ENCODE measurements at places on chromosomes 11 and 22. TPM values are rescaled to one million over a fixed set of nuclear protein-coding genes. Genes with fewer than 3 reads are reported as not detected.

Gene SYCE3
- not detected for total RNA-seq

Gene PGA4
- not detected for total RNA-seq

Gene MN1
- total RNA-seq: 0.17 TPM

Gene INSC
- total RNA-seq: 0.52 TPM

Gene SMIM35
- total RNA-seq: not detected

Gene DSCAML1
- 10.1 TPM for total RNA-seq

Gene TMEM86A
- total RNA-seq: 18.8 TPM

DNA sequence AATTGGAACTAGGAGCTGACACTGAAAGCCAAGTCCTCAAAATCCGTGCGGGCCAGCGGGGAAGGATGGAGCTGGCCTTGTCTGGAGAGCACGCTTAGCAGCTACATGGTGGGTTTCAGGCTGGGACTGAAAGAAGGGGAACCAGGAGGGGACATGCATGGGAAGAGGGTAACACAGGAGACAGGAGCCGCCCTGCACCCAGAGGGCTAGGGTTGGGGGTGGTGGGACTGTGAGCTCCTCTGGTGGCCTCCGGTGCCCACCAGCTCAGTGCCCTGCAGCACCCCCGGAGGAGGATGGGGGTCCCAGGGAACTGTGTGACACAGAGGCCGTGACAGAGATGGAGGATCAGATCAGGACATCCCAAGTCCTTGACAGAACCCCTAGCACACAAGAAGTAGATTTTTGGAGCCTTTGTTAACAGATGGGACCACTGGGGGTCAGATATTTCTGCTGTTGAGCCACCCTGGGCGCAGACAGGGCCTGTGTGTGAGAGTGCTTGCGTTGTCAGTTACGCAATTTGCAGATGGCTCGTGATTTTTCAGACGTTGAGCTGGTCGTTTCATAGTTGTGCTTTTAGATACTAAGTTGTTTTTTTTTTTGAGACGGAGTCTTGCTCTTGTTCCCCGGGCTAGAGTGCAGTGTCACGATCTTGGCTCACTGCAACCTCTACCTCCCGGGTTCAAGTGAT, 21.3 kb upstream of the GRAMD4 start:
- no peak for DNase-seq

DNA sequence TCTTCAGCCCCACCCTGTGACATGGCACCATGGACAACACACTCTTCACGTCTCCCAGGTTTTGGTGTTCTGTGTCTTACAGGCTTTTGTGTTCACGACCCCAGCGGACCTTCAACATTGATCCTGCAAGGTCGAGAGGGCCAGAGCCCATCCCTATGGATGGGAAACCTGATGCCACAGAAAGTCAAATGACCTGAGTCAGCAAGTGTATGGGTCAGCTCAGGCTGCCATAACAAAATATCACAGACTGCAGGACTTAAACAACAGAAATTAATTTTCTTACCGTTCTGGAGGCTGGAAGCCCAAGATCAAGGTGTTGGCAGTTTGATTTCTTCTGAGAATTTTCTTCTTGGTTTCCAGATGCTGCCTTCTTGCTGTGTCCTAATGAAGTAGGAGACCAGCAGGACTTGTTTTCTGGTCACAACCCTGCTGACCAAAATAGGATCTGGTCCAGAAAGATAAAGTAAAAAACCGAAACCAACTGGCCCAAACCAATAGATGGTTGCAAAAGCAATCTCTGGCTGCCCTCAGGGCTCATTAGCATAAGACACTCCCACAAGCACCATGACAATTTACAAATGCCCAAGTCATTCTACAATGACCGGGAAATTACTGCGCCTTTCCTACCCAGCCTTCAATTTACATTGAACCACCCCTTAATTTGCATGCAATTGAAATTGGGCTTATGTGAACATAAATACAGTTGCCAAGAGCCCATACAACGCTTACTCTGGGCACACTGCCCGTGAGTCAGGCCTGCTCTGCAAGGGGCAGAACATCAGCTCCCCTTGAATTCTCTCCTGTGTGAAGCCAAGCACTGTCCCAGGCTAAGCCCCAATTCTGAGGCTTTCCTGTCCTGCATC, 113.9 kb downstream of the RPS6KA4 start:
- DNase-seq: no peak

DNA sequence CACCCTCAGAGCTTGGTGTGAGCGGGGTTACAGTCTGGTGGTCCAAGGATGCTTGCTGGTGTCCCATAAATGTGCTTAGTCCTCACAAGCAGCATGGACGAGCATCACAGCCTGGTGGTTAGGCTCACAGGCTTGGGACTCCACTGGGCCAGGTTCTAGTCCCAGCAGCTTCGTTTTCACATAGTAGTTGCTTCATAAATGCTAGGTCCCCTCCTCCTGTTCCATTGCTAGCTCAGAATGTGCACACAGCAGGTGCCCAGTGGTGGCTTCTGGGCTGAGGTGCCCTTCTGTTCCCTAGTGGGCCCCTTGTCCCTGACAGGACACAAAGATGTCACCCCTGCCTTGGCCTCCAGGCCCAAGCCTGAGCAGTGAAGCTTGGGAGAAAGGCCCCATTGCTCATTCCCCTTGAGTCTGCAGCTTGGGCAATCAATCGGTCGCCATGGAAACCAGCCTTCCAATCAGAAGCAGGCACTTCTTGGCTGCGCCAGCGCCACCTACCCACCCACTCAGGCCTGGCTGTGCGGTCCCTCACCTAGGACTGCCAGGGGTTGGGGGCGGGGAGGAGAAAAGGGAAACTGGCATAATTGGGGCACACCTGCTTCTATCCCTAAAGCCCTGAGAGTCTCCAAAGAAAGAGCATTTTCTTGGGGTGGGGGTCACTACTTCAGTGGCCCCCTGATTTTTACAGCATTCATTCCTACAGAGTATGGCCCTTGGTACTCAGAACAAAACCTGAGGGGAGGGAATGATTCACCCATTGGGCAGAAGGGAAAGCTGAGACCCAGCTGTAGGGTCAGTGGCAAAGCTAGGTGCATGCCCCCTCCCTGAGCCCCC, 48.1 kb downstream of the CYTH4 start:
- peak; percentile 96 for DNase-seq

GRCh38 chr11:124823512-124824376, 23.5 kb upstream of the MSANTD2 start:
- no peak for DNase-seq

GRCh38 chr11:88414981-88415413, 77.5 kb upstream of the CTSC start:
- no peak for DNase-seq

- no peak for DNase-seq
Observed at GRCh38 chr11:132683602-132684001, 848.7 kb downstream of the OPCML start.

DNA sequence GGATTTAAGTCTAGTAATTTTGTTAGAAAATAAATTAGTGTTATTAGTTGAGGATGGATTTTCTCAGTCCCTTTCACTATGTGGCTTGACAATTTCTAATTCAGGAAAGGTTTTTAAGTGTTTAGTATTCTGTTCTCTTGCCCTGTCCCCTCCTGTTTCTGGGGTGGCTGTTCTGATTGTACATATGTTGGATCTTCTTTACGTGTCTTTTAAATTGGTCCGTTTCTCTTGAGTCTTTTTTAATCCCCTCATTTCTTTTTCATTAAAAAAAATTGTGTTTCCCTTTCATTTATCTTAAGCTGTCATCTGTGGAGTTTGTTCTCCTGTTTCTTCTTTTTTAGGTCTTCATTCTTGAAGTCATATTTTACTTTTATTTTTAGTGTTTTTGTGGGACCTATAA, 12.5 kb downstream of the ZBED4 start:
- DNase-seq: no peak

DNA sequence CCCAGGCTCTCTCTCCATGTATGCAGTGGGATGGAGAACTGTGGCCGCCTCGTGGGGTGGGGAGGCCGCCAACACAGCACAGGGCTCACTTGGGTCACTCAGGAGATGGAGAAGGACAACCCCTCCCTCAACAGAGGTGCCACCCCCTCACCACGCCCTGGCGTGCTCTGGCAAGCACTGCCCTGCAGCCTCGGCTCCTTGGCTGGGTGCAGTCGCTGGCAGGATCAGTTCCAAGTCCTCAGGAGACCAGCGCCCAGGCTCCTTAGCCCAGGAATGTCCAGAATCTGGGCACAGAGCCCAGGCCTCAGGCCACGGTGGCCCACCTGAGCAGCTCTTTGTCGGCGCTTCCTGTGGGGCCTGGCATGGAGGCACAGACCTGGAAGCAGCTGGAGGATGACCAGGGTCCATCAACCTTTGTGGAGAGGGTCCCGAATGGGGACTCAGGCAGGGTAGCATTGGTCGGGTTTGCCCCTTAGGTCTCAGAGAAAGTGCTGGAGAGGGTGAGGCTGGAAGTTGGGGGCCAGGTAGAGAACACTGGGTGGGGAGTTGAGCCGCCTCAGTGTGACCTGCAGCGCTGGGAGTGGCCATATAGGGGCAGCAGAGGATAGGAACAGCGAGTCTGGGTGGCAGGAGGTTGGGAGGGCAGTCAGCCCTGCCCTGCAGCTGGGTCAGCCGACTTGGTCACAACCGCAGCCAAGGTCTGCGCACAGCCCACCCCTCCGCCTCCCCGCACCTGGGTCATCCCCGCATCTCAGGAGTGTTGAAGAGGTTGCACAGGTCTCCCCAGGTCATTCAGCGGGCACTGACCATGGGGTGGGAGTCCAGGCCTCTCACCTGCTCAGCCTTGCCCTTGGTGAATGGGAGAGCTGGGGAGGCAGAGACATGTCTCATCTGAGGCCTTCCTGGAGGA, 8.2 kb downstream of the SUSD2 start:
- DNase-seq: peak; percentile 69

GRCh38 chr22:19127329-19128008, 3.6 kb upstream of the TSSK2 start:
- no peak for DNase-seq

- no peak for DNase-seq
Observed at GRCh38 chr11:134543645-134544044, 131.6 kb upstream of the B3GAT1 start.

DNA sequence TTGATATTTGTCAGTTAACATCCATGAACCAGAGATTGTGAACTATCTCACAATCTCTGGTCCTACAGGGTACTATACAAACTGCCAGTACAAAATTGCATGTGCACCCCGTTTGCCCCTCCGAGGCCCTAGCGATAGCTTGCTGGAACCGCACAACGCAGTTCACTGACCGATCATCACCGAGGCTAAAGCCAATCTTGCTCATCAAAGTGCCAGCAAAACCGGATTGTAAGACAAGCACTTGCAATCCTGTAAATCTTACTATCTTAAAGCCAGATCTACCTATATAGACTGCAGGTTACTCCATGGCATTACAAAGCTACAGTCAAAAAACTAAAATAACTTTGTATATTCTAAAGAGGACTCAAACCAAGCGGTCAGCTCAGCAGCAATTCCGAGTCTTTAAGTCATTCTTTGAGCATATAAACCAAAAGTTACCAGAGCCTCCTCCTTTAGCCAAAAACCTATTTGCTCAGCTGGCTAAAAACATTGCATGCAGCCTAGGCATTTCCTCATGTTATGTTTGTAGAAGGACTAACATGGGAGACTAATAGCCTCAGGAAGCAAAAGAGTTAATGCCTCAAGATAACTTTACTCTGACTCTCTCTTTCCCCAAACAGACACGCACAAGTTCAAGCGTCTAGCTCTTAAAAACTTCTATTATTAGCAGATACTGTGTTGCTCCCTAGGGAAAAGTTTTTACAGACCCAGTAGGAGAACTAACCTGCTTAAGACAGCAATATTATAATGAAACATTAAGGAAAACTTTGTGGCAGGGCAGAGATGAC, 30.7 kb upstream of the CPT1A start:
- no peak for DNase-seq

- DNase-seq: no peak
Observed at GRCh38 chr11:64239662-64240434, 1.0 kb upstream of the FKBP2 start.

DNA sequence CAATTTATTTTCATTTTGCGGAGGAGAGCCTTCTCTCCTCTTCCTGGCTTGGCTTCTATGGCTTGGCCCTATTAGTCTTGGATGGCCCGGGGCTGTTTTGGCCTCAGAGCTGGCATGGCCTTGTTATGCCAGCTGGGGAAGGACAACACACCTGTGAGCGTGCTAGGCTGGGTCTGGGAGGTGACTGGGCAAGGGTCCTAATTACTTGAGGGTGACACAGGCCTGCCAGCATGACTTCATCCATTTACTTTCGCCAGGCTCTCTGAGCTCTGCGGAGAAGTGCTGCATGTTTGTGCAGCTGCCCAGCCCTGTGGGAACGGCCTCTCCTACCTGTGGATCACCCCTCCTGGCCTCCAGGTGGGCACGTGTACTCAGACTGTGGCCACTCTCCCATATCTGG, 153.6 kb downstream of the SNX19 start:
- DNase-seq: peak; percentile 74

- peak; percentile 98 for DNase-seq
Observed at GRCh38 chr11:92269021-92269420, 44.4 kb downstream of the FAT3 start.

- peak; percentile 15 for DNase-seq
Observed at GRCh38 chr22:19477321-19478044, 1.5 kb downstream of the UFD1 start.

GRCh38 chr22:43572710-43573109, 160.9 kb downstream of the MPPED1 start:
- no peak for DNase-seq

GRCh38 chr11:69718147-69718546, 14.3 kb upstream of the FGF19 start:
- peak; percentile 4 for DNase-seq

- DNase-seq: no peak
Observed at GRCh38 chr11:8333376-8333775, 69.7 kb upstream of the LMO1 start.

DNA sequence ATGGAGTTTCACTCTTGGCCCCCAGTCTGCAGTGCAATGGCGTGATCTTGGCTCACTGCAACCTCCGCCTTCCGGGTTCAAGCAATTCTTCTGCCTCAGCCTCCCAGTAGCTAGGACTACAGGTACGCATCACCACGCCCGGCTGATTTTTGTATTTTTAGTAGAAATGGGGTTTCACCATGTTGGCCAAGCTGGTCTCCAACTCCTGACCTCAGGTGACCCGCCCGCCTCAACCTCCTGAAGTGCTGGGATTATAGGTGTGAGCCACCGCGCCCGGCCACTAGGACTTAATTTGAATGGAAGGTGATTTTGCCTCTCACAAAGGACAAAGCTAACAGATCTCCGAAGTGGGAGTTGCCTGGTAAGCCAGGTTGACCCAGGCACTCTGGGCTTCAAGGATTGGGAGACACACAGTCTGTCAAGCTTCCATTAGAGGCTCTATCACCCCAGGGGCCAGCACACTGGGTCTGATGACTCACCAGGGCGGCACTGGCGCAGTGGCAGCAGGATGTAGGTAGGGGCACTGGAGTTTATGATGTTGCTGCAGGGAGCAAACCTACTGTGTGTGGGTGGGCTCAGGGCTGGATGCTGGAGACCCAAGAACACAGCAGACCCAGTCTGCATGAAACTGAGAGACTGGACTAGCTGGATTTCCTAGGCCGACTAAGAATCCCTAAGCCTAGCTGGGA, 17.8 kb upstream of the KCTD14 start:
- DNase-seq: no peak
